ENCODE measurements at places on chromosomes 13 and 19.

- no peak for DNase-seq
Measured at GRCh38 chr13:29733147-29733611, 117.2 kb downstream of the UBL3 start.

DNA sequence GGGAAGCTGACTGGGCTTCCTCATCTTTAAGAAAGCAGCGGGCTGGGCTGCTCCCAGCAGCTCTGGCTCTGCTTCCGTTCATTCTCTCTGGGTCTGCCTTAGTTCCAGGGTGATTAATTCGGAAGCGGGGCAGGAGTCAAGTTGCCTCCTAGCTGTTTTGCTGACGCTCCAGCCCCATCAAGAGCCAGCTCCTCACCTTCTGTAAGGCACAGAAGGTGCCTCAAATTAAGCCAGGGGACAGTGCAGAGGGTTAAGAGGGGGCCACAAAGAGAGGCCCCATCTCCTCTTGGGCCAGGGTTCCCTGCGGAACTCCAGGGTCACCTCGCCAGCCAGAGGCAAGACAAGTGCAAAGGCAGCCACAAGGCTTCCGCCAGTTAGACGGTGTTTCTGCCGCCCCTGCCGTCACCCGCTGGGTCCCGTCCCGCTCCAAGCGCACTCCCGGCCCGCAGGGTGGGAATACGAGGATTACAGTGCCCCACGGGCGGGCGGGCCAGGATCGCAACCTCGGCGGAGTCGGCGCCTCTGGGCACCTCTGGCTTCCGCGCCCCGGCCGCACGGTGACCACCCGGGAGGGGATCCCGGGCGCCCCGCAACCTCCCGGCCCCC, 508 bp downstream of the SLC15A1 start:
- no peak for DNase-seq

DNA sequence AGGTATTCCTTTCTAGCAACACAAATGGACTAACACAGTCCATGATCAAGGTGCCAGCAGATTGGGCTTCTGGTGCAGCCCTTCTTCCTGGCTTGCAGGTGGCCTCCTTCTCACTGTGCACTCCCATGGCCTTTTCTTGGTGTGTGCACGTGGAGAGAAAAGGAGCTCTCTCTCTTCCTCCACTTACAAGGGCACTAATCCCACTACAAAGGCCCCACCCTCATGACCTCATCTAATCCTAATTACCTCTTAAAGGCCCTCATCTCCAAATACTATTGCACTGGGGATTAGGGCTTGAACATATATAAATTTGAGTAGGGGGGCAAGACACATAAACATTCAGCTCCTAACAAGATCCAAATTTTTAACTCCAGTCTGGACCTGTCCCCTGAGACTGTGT, 19.7 kb upstream of the FARP1 start:
- no peak for DNase-seq

DNA sequence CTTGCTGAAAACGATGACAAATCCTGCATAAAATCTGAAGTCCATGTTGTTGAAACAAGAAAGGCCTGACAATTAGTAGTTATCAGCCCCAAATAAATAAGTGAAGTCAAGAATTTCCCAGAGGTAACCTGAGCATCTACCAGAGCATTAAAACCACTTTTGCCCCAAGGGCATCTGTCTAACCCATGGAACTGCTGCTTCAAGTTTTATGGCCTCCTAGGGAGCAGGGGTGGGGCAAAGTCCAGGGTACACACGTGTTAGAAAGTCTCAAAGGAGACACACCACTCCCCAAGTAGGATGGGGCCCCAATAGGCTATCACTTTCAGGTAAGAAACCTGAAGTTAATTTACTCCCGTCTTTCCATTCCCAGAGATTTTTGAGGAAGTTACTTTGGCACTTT, 81.1 kb downstream of the CACNA1A start:
- no peak for DNase-seq

DNA sequence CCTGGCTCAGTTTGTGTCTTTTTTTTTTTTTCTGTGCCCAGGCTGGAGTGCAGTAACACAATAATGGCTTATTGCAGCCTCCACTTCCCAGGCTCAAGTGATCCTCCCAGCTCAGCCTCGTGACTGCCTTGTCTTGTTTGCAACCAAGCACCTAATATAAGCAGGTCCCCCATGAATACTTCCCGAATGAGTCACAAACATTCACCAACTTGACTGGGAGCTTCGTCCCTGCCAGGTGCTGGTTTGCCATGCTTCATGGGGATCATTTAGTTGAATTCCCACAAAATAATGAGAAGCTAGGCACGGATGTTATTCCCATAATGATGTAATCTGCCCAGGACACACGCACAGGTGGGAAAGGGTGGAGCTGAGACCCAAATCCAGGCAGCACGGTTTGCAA, 176.5 kb downstream of the CACNA1A start:
- no peak for DNase-seq

GRCh38 chr13:50951366-50951765, 41.8 kb downstream of the RNASEH2B start:
- no peak for DNase-seq

DNA sequence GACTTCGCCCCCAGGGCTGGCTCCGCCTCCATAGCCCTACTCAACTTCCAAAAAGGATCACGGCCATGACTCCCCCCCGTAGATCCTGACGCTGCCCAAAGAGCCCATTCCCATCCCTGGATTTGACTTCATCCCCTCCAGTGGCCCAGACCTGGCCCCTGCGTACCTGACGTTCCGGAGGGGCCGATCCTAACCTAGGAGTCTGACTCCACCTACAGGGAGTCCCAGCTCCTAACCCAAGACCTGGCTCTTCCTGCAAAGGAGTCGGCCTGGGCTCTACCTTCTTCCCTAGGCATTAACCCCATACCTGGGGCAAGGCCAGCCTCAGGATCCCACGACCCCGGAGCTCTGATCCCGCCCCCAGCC, 10.8 kb downstream of the STAP2 start:
- DNase-seq = no peak

GRCh38 chr19:51097166-51097738, 11.0 kb downstream of the CTU1 start:
- peak; percentile 48 for DNase-seq

GRCh38 chr13:87057807-87058520, 613.2 kb upstream of the SLITRK5 start:
- DNase-seq = no peak

DNA sequence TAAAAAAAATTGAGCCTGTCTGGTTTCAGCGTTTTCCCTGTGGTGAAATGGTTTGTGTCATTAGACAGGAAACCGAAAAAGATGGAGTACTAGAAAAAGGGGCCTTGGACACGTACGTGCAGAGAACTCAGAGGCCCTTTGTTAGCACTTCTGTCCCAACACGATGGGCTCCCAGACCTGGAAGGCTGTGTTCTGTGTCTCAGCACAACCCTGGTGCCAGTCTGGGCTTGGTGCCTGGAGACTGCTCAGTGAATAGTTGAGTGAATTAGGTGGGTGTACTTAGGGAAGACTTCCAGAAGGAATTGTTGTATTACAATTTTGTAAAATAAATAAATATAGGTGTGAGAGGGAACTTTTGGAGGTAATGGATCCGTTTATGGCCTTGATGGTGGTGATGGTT, 8.7 kb downstream of the ZNF71 start:
- no peak for DNase-seq

DNA sequence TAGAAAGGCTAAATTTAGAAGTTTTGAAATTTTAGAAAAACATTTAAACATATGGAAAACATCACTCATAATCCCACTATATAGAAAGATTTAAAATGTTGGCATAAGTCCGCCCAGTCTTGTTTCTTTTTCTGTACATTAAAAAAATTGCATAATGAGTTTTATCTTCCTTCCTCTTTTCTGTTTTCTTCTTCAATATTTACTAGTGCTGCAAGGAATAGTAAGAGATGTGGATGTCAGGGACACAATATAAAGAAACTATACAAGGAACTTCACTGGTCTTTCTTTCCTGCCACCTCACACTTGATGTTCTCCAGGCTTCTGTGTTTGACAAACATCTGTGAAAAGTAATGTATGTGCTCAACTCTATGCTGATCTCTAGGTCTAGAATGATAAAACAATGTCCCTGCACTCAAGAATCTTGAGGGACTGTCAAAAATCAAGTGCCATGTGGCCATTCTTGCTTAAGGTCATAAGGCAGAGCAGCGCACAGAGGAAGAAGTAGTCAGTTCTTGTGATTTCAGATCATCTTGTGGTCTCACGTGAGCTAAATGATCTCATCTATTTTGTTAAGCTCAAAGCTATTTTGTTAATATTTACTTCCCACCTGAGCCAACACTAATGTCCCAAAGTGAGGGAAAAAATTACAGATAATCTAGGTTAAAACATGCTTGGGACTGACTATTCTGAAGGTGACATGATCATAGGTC, 186.9 kb upstream of the OBI1 start:
- no peak for DNase-seq
